ENCODE measurements at places on chromosomes 2 and 18.

DNA sequence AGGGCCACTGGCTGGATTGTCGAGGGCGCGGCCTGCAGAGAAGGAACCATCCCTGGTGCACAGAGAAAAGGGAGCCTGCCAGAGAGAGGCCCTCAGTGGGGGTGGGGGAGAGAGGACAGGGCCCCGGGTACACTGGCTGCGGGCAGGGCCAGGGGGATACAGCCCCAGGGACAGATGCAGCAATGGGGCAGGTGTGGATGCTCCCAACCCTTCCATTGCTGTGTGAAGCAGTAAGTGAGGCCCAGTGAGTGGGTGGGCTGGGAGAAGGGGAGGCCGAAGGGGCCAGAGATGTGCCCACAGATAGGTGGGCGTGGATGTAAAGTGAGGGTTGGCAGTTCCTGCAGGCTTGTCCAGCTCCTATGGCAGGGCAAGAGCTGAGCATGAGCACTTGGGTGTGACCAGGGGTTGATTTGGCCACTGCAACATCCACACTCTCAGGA is 7.4 kb downstream of the AGXT start:
- DNase-seq, result no peak

DNA sequence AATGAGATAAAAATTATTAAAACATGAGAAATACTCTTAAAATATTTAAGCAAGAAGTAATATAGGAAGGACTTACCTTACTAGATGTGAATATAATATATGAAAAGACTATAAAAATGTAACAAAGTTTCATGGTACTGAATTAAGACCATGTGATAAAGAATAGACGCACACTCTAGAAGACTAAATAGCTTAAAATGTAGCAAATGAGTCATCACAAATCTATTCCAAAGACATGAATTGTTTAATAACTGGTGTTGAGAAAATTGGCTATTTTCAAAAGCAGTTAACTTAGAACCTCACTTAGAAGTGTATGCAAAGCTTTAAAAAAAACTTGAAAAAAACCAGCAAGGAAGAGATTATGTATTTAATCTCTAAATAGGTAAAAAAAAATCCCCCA is 64.1 kb downstream of the POLE4 start:
- no peak for DNase-seq

DNA sequence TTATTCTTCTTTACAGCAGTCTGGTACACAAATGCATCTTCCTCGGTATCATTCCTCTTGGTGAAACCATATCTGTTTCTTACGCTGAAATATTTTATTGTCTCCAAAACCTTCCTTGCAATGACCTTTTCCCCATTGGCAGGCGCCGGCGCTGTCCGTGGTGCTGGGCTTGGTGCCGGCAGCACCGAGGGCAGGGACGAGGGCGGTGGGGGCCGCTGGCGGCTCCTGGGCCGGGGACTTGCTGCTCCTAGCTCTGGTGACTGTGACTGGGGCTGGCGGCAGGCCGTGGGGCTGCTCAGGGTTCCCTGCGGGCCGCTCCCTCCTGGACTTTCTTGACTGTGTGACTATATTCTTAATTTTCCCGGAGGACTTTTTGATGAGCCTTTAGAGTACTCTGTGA is 72.5 kb downstream of the GPR39 start:
- no peak for DNase-seq

- DNase-seq, result peak; percentile 50
Observed at GRCh38 chr2:215793747-215794595, 219.4 kb downstream of the MREG start.

- DNase-seq, result no peak
Observed at GRCh38 chr18:45518311-45519155, 96.7 kb upstream of the SLC14A2 start.

- peak; percentile 31 for DNase-seq
Observed at GRCh38 chr2:65604246-65604645, 171.8 kb upstream of the SPRED2 start.

GRCh38 chr2:144131042-144131441 is 388.9 kb downstream of the ZEB2 start:
- DNase-seq, result no peak

Measured in hepatic stellate cell (primary cell).